NT2/D1 (cell line): ENCODE measurements at places on chromosomes 4 and X.

GRCh38 chr4:102717448-102718092, 43.2 kb downstream of the MANBA start:
- no peak for DNase-seq

GRCh38 chr4:97013711-97014110, 1129.6 kb downstream of the STPG2 start:
- DNase-seq, result no peak

DNA sequence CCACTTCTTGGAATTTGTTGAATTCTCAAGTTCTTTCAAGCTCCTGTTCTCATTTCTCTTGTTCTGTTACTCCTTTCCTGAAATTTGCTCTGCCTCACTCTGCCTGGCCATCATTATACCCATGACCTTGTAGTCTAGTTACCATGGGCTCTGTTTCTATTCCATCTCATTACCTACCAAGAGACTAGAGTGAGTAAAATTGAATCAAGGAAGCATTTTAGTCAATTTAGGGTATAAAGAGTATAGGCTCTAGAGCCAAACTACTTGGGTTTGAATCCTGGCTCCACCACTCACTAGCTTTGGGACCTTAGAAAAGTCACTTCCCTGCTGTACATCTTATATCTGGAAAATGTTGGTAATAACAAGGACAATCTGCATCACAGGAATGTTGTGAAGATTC, 2.2 kb downstream of the ALAS2 start:
- DNase-seq, result no peak

DNA sequence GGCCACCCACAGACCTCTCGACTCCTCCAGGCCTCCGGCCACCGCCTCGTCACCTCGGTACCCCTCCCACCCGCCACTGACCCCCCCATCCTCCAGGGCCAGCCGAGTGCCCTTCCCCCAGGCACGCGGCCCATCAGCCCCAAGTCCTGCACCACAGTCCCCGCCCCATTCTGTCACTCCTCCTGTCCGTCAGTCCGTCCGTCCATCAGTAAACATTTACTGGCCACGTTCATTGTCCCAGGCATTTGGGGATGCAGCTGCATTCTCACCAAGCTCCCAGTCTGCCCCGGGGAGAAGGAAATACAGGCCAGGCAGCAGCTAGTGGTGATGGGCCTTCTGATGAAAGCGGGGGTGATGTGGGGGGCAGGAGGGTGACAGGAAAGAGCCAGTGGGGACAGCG, 35.3 kb upstream of the FGFR3 start:
- no peak for DNase-seq

- DNase-seq, result no peak
These were observed 177.5 kb upstream of the AFF2 start for GRCh38 chrX:148322906-148323305.

DNA sequence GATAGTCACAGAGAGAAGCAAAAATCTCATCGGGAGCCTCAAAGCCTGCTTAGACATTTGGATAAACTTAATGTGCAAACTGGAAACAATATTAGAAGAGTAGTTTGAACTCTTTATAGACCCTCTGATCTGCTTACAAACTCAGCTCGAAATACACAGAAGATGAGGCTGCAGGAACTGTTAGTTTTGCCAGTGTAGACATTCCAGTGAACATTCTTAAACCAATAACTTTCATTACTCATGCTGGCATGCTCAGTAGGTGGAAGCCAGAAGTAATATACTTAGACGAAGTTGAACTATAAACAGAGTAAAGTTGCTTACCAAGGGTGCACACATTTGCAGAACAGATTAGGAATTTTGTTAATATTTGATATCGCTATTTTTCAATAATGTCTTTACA, 303.5 kb downstream of the ANKRD50 start:
- DNase-seq, result no peak

DNA sequence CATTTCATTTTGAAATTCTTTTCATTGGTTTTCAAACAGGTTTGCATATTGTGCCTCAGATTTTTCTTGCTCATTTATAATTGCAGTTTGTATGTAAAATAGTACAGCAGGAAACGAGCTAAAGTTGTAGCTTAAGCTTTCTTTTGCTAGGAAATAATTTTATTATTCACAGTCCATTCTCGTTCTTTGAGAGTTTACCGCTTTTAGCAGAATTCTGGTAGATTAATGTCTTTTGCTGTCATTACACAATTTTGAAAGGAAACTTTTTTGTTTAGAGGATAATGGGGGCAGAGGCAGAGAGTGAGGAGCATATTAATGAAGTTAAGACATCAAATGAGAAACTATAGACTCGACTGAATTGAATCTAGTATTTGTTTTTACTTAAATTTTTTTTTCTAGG, 10.5 kb downstream of the LSM6 start:
- DNase-seq, result no peak

DNA sequence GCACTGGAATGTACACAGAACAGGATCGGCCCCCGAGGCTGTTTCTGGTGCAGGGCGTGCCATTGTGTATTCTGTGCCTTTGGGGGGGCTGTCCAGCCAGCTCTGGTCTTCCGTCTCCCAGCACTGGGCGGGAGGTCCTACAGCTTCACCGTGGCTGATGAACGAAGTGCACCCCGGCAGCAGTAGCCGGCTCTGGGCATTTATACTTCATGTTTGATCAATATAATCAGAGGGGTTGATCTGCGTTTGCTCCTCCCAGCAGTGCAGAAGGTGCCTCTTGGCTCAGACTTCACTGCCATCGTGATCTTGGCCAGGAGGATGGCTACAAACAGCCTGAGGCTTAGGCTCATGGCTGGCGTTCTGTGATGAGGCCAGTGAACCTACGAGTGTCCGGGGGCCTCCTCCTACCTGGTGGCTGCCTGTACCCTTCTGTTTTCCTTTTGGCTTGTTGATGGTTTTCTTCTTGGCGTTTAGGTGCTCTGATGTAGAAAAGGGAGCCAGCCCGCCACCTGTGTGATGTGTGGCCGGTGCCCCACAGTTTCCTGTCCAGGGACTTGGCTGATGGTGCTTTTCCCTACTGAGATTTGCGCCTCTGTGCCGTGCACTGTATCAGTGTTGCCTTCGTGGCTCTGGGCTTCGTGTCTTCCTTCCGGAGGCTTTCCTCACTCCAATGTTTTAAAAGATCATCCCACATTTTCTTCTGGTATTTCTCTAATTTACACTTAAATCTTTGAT, 31.2 kb upstream of the HGFAC start:
- DNase-seq, result no peak

GRCh38 chr4:173735049-173735448, 205.0 kb upstream of the HAND2 start:
- DNase-seq, result no peak

- no peak for DNase-seq
These were observed 25.8 kb downstream of the OTUD6A start for GRCh38 chrX:70087857-70088630.

DNA sequence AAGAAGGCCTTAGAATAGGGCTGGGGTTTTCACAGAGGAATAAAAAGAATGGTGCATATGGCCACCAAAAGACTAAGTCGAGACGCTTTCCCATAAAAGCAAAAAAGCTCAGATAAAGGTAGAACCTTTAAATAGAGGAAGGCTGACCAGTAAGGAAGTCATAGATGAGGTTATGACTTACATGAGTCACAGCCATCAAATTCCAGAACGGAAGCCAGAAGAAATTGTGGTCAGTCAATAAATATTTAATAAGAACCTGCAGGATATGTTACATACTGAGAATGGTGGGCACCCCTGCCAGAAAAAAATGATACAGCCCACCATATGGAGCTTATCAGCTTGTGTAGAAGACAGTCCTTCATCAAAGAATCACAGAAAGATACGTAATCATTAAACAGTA, 120.1 kb downstream of the MANBA start:
- DNase-seq, result no peak

- DNase-seq, result peak; percentile 38
These were observed 7.3 kb downstream of the TSR2 start for GRCh38 chrX:54447461-54447860.

GRCh38 chrX:69314436-69315348, 149.4 kb upstream of the PJA1 start:
- DNase-seq, result peak; percentile 20
